ENCODE measurements at places on chromosomes 12 and 14.
A peak's percentile ranks its signal among the peaks of the same experiment; 100 is the strongest.

DNA sequence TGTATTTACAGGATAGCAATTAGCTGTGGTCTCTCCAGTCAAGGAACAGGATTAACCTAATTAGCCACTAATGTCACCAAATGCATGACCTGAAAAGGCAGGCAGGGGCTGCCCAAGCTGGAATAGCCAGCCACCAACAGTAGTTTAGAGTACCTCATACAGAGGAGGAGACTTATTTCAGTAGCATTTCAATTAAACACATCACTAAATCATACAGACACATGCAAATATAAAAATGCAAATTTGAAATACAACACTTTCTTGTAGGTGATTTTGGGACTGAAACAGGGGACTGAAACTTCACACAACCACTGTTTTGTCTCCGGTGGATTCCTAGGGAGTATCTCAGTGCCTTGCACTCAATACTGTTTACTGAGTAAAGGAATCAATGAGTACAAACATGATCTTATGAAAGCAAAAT is 636 bp upstream of the IFNG-AS1 start:
- DNase-seq = no peak

DNA sequence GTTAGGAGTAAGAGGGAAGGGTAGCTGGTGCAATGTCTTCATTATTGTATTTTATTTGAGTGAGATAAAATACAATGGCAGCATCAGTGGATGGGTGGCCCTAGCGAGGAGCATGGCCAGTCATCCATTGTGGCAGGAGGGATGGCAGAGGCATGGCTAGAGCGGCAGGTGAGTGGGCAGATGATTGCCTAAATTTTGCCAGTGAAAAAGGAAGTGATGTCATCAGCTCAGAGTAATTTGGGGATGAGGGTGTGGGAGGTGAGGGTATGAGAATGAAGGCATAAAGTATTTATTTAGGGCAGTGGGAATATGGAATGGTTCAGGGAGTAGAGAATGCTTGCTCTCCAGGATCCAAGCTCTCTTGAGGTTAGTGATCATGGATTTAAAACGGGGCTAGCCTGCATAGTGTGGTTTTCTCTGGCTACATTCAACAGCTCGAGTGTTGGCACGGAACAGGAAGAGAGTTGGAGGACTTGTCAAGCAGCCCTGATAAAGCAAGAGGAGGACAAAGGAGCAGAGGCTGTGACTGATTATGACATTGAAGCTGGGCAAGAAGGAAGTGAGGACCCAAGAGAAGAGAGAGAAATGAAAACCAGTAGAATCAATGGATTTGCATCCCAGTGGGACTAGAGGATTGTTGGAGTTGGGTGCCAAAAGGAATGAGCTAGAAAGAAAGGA is 18.7 kb upstream of the SERPINA6 start:
- no peak for DNase-seq

GRCh38 chr12:80988986-80989385 is 51.3 kb upstream of the LIN7A start:
- no peak for DNase-seq

GRCh38 chr12:62291864-62292760 is 31.9 kb downstream of the USP15 start:
- no peak for DNase-seq

- DNase-seq = no peak
These were observed 62.8 kb upstream of the SINHCAF start for GRCh38 chr12:31388713-31389112.

GRCh38 chr14:73973497-73973896 is 23.4 kb downstream of the COQ6 start:
- no peak for DNase-seq

DNA sequence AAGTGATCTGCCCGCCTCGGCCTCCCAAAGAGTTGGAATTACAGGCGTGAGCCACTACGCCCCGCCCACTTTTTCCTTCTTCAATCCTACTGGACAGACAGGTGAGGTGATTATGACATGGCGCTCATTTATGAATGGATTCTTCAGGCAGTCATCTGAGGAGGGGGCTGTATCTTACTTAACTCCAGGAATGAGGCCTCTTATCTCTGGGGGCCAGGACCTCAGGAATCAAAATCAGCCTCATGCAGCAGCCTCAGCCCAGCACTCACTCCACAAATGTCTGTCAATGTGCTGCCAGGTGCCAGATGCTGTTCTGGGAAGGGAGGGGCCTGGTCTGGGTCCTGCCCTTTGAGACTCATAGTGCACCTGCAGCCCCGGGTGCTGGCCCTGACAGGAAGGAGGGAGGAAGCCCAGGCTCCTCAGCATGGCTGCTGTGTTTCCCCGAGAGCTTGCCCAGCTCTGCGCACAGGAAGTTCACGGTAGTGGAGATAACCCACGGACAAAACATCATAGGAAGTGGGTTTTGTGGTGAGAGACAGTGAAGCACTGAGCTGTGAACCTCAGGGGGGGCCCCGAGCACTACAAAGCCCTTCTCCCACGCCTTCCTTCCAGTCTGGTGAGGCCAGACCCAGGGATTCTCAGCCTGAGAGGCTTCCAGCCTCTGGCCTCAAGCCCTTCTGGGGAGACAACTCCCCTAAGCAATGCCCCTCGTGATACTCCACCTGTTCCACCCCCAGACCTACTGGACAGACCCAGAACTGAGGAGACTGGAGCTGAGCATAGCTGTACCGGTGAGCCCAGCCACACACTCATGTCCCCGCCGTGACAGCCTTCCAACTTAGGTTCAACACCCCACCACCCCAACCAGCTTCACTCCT is 22.3 kb downstream of the GALNT6 start:
- peak; percentile 61 for DNase-seq

GRCh38 chr14:21011136-21011535 is 12.0 kb downstream of the SLC39A2 start:
- no peak for DNase-seq

DNA sequence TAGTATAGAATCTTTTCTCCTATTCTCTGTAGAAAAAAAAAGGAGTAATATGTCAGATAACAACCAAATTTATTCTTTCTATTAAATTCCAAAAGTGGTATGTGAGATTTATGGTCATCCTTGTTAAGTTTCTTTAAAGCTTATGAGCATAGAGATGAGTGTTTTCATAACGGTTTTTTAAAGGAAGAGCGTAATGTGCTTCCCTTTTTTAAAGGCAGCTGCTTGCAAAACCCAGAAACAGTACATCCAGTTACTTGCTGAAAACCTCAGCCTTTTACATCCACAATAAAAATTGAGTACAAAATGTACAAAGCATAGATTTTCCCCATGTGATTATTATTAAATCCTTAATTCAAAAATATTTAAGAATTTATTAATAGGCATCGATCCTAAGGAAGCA is 53.6 kb upstream of the CD163 start:
- DNase-seq = no peak

- DNase-seq = no peak
These were observed at the start of gene KRT6A for GRCh38 chr12:52493172-52493571. Gene KRT6A (minus strand): TSS chr12:52493257. CDS start chr12:52493188, 69 bp downstream.

GRCh38 chr14:88323086-88323522 is at the start of gene KCNK10:
Gene KCNK10 (minus strand): TSS chr14:88323269. CDS start chr14:88322798, 471 bp downstream.
- peak; percentile 84 for DNase-seq

DNA sequence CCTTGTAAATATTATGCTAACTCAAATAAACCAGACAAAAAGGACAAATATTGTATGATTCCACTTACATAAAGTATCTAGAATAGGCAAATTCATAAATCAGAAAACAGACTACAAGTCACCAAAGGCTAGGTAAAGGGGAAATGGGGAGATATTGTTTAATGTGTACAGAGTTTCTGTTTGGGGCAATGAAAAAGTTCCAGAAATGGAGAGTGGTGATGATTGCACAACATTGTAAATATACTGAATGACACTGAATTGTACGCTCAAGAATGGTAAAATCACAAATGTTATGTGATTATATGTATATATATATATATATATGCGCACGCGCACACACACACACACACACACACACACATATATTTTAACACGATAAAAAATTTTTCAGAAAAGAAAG is 182.5 kb downstream of the SLC2A13 start:
- no peak for DNase-seq

DNA sequence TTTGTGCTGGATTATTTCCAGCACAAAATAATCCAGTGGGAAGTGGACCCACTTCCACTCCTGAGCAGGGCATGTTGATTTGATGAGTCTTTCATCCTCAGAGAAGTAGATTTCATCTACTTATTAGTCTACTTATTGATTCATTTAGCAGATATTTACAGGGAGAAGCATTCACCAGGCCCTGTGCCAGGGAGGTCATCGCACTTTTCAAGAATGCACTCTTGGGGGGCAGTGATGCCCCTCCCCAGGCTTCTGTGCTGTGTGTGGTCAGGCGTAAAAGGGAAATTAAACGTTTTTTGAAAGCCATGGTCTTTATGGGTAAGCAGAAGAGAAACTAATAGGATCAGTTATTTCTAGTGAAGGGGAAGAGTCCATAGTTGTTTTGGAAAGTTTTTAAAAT is 610.7 kb upstream of the TMEM132C start:
- DNase-seq = no peak

DNA sequence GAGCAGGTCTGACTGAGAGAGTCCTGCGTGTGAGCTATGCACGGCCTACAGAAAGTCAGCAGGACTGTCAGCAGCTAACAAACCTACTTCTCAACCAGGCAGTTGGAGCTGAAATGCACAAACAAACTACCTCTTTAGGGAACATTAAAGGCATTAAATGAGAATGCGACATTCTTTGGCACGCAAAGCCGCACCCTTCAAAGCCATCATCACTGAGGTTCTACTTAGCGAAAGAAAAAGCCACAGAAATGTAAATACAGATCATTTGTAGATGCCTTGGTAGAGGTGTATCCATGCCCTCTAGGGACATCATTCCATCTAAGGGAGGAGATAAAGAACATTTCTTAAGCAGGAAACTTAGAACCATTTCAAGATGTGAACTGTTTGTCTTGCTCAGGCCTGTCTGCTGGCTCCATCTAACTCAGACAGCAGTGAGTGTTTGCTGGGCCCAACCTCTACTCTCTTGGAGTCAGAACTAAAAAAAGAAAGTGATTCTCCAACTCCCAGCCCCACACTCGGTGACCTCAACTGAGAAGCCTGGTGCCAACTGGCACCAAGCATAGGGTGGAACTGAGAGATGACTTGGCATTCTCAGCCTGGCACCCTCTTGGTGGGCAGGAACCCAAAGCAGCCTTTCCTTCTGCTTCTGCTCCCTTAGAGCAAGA is 63.5 kb upstream of the MBIP start:
- peak; percentile 50 for DNase-seq

- no peak for DNase-seq
These were observed 9.4 kb downstream of the SERPINA3 start for GRCh38 chr14:94621358-94622134.

GRCh38 chr12:88235183-88235833 is 93.2 kb downstream of the TMTC3 start:
- no peak for DNase-seq

- DNase-seq = no peak
These were observed 912.4 kb downstream of the VRK1 start for GRCh38 chr14:97709552-97709951.

DNA sequence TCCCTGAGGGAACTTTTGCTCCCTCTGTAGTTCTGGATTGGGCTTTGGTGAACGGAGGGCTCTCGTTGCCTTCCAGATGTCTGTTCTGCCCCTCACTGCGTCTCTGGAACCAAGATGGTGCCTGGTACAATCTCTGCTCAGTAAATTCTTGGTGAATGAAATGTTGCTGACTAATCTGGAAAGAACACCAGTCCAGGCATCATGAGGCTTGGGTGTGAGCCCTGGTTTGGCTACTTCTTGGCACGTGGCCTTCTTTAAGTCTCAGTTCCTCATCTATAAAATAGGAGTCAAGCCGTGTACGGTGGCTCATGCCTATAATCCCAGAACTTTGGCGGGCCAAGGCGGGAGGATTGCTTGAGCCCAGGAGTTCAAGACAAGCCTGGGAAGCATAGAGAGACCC is 4.3 kb downstream of the HHIPL1 start:
- no peak for DNase-seq

GRCh38 chr12:39393179-39393578 is 49.7 kb downstream of the KIF21A start:
- DNase-seq = no peak

- DNase-seq = no peak
These were observed 64.8 kb downstream of the PPP2R5C start for GRCh38 chr14:101826351-101826750.

DNA sequence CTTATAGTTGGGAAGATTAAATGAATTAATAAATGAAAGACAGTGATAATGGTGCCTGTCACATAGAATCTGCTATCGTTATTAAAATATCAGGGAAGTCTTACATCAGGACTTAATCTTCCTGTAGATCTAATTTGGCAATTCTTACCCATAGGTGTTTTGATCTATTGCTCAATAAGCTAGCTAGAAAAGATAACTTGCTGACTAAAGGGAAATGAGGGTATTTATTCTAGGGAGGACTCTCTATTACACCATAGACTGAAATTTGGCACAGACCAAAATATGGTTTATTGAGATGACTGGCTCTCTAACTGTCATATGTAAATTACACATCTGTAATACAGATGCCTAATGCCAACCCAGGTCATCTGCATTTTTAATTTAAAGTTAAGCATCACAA is 11.5 kb downstream of the HAL start:
- DNase-seq = no peak

DNA sequence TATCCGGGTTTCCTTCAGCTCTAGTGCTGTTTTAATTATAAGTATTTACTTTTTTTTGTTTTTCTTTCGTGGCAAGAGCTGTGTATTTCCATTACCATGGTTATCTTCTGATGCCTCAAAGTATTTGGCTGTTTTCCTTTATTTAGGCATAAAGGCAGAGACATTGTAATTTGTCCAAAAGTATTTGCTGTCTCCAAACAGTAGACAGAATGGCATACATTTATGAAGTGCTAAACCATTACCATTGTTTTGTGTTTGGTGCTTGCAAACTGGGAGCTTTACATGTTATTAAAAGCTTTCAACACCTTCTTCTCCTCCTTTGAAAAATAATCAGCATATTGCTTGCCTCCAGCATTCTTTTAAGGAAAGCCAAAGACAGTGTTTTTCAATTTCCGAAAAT is 46.3 kb downstream of the FLRT2 start:
- no peak for DNase-seq

- DNase-seq = no peak
These were observed 104.3 kb upstream of the FKBP4 start for GRCh38 chr12:2690348-2691005.

GRCh38 chr12:48119834-48120195 is 651 bp downstream of the PFKM start:
- no peak for DNase-seq

GRCh38 chr14:60646226-60646818 is 3.0 kb downstream of the SIX1 start:
- DNase-seq = no peak

DNA sequence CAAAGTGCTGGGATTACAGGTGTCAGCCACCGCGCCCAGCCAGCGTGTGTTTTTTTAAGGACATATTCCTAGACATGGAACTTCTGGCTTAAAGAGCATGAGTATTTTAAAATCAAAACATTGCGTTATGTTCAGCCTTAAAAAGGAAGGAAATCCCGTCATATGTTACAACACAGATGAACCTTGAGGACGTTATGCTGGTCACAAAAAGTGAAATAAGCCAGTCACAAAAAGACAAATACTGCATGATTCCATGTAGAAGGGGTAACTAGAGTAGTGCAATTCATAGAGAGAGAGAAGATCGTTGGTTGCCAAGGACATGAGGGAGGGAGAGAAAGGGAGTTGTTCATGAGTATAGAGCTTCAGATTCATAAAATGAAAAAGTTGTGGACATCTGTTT is 53.9 kb downstream of the ACACB start:
- no peak for DNase-seq

Data from posterior cingulate gyrus (tissue), 11 donors.